Activated CD4-positive, alpha-beta T cell treated with anti-CD3 and anti-CD28 coated beads, Interleukin-2, amount 50 U/mL, for 1 hour (primary cell): ENCODE measurements at places on chromosomes 6 and 20.
A peak's percentile ranks its signal among the peaks of the same experiment; 100 is the strongest.

DNA sequence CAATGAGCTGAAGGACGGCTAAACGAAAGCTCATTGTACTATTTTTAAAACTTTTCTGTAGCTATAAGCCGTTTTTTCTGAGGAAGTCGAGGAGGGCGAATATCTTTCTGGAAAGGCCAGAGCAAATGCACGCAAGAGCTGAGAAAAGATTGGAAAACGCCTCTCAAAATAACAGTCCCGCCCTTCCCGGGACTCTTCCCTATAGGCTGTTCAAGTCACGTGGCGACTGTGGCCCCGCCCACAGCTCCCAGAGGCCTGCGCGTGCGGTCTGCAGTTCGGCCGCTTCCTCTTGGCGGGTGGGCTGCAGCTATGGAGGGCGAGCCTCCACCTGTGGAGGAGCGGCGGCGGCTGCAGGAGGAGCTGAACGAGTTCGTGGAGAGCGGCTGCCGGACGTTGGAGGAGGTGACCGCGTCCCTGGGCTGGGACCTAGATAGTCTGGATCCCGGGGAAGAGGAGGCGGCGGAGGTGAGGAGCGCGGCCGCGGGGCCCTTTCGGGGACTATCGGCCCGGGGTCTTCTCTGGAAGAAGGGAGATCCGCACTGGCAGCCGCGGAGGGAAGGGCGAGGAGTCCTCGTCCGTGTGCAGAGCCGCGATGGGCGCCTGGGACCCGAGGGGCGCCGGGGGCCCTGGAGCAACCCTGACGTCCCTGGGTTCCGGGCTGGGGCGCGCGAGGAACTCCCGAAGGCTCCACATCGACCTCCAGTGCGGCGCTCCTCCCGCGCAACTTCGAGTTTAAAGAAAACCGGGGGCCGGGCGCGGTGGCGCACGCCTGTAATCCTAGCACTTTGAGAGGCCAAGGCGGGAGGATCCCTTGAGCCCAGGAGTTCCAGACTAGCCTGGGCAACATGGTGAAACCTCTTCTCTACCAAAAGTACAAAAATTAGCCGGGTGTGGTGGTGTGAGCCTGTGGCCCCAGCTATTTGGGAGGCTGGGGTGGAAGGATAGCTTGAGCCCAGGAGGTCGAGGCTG is at the start of gene SNRNP48:
Gene SNRNP48, plus strand, starts transcription at position 250 of the 969 bp plus-strand sequence. Its CDS starts 60 bp downstream, at position 310.
- peak; percentile 91 for DNase-seq

- DNase-seq: no peak
These were observed 91.7 kb upstream of the PHACTR3 start for GRCh38 chr20:59512651-59513050.

GRCh38 chr20:63432577-63433325 is 39.7 kb downstream of the KCNQ2 start:
- DNase-seq: no peak

DNA sequence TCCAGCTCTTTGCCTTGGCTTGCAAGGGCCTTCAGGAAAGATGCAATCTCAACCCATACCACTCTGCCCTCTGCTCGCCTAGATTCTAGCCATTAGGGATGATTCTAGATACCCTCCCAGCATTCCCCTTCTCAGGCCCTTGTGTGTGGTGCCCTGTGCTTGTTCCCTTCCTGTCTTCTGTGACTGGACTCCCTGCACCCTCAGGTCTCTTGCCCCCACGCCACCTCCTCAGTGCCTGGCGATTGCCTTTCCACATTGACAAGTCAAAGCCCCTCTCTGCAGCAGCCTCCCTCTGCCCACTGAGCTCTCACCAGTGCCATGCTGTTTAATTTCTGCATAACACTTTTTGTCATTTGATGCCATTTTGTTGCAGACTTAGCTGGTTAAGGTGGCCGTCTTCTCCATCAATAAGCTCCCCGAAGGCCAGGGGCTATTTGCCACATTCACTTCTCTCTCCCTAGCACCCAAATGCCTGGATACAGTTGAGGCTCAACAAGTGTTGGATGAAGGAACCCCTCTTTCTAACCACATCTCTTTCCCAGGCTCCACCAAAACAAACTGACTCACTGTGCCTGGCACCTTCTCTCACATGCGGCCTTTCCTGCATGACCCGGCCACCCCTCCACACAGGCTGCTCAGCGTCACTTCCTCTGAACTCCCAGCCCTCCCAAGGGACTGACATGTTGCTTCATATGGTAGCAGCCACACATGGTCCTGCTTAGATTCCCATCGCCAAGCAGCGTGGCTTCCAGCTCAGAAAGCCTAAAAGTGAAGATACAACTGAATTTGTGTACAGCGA is 4.6 kb upstream of the TXNDC5 start:
- no peak for DNase-seq

DNA sequence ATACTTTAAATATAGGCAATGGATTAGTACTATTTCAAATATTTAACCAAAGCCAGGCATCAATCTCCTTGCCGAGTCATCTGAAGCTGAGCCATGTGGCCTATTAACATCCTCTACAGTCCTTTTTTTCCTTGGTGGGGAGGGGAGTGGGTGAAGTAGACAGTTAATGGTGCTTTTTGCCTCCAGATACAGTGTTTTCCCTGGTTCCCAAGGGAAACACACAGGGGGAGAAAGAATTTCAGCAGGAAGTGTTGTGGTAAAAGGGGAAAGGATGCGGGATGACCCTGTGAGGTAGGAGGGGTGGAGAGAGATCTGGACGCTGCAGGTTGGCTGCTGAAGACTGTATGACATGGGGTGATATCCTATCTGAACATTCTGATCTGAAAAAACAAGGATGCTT is 9.6 kb downstream of the CLDN20 start:
- DNase-seq: no peak

GRCh38 chr6:166942393-166943168 is 13.8 kb downstream of the RNASET2 start:
- peak; percentile 62 for DNase-seq
